Activated CD4-positive, CD25-positive, alpha-beta regulatory T cell (primary cell): ENCODE measurements at places on chromosomes 5 and 9.

- DNase-seq, result no peak
Observed at GRCh38 chr9:138038244-138038671, 160.7 kb downstream of the CACNA1B start.

- no peak for DNase-seq
Observed at GRCh38 chr5:26569241-26569928, 469.0 kb downstream of the CDH9 start.

DNA sequence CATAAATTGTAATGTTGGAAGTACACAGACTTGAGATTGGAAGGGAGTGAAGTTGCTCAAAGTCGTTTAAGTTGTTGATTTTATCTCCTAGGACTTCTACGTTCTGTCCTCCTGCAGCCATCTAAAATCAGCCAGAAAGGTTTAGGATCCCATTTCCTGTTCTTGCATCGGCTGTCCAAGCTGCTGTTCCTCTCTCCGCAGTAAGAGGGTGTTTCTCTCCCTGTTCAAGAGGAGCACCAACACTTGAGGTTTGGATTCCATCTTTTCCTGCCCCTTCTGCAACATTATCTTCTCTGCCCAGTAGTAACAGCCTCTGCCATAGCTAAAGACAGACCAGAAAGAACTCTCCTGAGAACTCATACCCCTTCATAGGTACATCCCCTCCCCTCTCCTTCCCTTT is 373.4 kb downstream of the GADD45G start:
- no peak for DNase-seq

DNA sequence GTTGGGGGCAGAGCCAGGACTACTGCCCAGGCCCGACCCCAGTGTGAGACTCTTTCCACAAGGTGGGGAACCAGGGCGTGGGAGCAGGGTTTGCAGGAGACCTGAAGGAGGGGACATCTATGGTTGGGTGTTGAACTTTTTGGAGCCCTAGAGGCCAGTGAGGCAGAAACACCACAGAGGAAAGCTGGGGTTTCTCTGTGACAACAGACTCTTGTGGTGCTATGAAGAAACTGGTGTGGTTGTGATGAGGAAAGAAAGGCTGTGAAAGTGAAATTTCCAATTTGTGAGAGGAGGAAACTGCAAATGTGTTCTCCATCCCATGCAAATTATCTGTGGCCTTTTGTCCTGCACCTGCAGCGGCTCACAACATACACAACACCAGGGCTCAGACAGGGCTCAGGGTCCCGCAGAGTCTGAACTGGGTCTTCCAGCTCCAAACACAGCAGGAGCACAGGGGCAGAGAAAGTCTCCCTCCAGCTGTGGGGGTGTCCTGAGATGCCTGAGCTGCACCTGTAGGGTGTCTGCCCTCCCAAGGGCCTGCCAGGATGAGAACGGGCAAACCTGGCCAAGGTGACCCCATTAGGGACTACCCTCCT is 51.4 kb upstream of the GRHPR start:
- no peak for DNase-seq

- DNase-seq, result no peak
Observed at GRCh38 chr9:115211413-115212124, 93.6 kb upstream of the TNC start.

GRCh38 chr9:78547831-78548230 is 250.9 kb downstream of the PSAT1 start:
- DNase-seq, result no peak

GRCh38 chr5:79793722-79794121 is 104.1 kb downstream of the CMYA5 start:
- no peak for DNase-seq

GRCh38 chr5:88877826-88878225 is 5.2 kb downstream of the MEF2C start:
- no peak for DNase-seq

DNA sequence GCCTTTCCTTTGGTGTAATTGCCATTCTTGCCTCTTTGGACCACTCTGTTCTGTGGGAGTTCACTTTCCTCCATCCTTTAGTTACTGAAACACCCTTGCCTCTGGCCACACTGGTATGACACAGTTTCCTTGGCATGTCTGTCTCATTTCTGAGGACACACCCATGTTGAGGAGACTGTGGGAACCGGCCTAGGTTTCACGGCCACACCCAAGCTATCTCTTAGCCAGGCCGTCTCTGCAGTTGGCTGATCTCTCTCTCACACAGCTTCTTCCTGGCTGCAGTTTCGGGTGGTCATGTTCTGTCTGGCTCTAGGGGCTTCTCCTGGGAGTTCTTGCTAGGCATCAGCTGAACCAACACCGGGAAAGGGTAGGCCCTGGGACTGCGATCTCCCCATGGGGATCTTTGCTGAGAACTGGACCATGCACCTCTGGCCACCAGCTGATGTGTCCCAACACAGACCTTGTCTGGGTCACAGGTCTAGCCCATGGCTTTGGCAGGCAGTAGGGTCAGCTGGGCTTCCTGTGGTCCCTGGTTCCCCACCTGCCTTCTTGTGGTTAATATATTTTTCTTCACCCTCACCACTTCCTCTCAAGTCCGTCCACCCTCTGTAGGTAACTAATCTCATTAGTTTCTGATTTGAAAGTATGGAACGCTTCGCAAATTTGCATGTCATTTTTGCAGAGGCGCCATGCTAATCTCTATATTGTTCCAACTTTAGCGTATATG is 24.9 kb downstream of the ARHGEF37 start:
- DNase-seq, result no peak

- no peak for DNase-seq
Observed at GRCh38 chr5:18114151-18114757, 480.0 kb downstream of the TAF11L14 start.

DNA sequence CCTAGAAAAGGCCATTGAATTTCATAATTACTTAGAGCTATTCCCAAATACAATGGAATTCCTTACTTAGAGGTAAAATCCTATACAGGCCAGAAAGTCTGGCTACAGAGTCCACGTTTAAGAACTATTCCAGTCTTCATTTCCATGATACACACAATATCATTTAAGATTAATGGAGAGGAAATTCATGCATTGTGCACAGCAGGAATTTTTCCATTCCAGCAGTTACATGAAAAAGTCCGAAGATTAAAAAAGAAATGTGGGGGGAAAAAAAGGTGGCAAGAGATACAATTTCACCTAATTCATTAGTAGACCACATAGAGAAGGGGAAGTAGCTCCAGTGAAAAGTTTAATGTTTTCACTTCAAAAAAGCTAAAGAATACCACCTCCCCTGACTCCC is 63.1 kb downstream of the CHD1 start:
- DNase-seq, result no peak

- DNase-seq, result no peak
Observed at GRCh38 chr5:123151227-123151909, 62.3 kb downstream of the PRDM6 start.

- no peak for DNase-seq
Observed at GRCh38 chr5:160286947-160287346, 25.4 kb downstream of the CCNJL start.

GRCh38 chr5:14821100-14821845 is 50.3 kb downstream of the ANKH start:
- DNase-seq, result no peak

DNA sequence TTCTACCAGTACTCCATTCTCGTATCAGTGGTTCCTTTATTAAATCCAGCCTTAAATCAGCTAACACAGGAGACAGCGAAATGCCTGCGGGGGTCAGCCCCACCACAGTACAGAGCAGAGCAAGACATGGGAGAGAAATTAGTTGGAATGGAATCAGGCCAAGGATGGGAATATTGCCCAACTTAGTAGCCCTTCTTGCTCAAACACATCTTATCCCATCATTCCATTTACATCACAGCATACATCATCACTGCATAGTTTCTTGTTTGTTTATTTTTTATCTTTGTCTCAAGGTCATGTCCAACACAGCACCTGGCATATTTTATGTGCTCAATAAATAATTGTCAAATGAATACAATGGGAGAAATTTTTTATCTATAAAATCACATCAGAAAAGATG is 34.3 kb upstream of the DAB2 start:
- no peak for DNase-seq

GRCh38 chr9:95355500-95355899 is 38.0 kb upstream of the FANCC start:
- DNase-seq, result no peak

- DNase-seq, result no peak
Observed at GRCh38 chr9:93646640-93647178, 70.3 kb downstream of the PHF2 start.

DNA sequence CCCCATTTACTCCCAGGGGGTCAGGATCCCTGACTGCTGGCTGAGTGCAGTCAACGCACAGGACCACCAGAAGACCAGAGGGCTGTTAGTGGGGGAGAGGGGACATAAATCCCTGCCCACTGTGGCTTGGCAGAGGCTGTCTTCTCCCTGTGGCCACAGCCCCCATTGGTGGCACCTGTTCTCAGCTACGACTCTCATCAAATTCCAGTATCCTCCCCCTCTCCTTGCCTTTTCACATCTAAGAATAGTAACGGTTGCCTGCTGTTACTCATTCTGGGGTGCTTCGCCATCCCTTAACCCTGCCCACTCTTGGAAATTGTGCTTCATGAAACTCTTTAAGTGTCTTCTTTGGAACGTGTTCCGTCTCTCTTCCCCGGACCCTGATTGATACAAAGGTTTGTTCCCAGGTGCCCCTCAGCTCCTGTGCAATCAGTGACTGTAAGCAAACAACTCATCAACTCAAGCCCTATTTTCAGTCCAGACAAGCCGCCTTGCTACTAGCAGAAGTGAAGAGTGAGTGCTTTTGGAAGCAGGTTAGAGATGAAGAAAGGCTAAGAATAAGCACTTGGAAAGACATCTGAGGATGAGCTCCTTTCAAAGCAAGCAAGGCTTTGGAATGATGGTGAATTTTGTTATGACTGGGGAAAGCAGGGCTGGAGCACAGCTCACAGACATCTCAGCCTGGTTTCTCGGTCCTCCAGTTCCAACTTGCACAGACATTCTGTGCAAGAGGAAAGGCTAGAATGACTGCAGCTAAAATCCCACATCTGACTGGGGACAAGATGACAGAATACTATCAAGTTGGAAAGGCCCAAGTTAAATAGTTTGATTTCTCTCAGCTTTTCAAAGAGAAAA is 22.9 kb upstream of the DENND1A start:
- DNase-seq, result no peak

GRCh38 chr5:179321206-179321987 is 23.9 kb downstream of the ADAMTS2 start:
- DNase-seq, result no peak

- no peak for DNase-seq
Observed at GRCh38 chr5:154273028-154273617, 82.6 kb downstream of the GALNT10 start.

DNA sequence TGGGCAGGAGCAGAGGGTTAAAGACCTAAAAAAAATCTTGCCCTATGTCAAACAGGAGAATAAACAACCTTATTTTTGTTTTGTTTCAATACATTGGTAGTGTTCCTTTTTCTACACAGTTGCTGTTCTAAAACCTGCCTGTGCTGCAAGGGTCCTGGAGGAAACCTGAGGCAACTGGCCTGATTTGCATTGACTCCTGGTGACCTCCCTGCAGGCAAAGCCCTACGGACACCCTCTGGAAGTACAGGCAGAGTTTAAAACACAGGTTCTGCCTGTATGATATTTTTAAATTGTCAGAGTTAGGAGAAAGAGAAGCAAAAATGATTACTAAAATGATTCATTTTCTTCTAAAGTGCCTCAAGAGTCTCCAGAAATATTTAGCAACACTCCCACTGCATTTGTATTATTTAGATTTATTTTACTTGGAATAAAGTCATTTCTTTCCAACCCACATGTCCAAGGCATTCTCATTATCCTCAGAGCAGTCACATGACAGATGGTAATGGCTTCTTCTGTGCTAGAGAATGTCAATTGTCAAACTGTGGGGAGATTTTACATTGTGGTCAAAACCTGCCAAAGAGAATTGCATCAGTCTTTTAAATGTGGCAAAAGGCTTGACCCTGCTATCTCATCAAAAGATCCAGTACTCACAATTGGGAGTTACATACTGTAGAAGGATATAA is 559.6 kb downstream of the CETN3 start:
- DNase-seq, result no peak

GRCh38 chr9:117340422-117340821 is 74.4 kb downstream of the ASTN2 start:
- DNase-seq, result no peak

DNA sequence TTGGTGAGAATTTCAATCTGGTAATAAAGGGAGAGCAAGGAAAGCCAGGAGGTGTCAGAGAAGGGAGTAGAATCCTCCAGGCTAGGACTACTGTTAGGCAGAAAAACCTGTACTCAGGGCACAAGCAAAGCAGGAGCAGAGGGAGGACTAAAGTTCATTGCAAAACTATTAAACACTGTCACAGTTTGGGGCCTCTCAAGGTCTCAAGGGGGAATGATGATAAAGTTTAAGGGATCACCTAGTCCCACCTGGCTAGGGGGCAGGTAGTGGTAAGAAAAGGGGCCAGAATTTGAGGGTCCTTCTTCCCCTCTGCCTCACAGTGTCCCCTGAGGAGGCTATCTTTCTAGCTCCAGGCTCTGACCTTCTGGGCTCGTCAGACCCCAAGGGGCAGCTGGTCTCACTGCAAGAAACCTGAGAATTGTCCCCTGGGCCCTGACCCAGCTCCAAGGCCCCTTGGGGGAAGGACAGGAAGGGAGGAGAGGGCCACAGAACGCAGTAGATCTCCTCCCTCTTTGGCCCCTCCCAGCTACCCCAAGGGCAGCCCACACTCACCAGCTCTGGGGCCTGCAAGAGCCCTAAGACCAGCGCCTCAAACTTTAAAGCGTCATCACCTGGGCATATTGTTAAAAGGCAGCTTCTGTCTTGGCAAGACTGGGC is 974 bp downstream of the CCDC69 start:
- no peak for DNase-seq

- DNase-seq, result no peak
Observed at GRCh38 chr9:116234081-116234480, 80.5 kb downstream of the PAPPA start.

GRCh38 chr5:138725153-138725817 is 27.9 kb upstream of the CTNNA1 start:
- DNase-seq, result no peak

DNA sequence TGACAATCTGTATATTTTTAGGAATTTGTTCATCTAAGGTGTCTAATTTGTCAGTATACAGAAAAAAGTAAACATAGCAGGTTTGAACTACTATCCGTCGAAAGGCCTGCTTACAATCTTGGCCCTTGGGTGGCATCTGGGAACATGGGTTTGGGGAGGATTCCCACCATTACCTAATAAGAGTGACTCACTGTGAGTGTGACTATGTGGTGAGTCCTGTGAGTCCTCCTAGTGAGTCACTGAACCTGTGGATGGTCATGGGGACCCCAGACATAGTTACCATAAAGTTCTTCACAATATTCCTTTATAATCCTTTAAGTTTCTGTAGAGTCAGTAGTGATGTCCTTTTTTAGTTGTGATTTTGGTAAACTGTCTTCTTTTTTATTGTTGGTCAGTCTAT is 37.0 kb downstream of the RNF130 start:
- DNase-seq, result no peak
